ENCODE measurements at places on chromosomes 7 and 10. TPM values are rescaled to one million over a fixed set of nuclear protein-coding genes. Genes with fewer than 3 reads are reported as not detected.

Gene ADARB2
- 0.61 TPM for polyA plus RNA-seq

Gene ARHGAP22
- polyA plus RNA-seq = 3.2 TPM

Gene SMKR1
- 2.2 TPM for polyA plus RNA-seq

Gene PRR15
- 7.0 TPM for polyA plus RNA-seq

Gene TMEM213
- 0.83 TPM for polyA plus RNA-seq

Gene ABCC2
- polyA plus RNA-seq = 0.47 TPM

Gene FKBP6
- polyA plus RNA-seq = not detected

Gene SUN3
- 0.53 TPM for polyA plus RNA-seq

Gene CPEB3
- 1.3 TPM for polyA plus RNA-seq

Gene GPR85
- polyA plus RNA-seq = 0.57 TPM

Gene VWDE
- 1.4 TPM for polyA plus RNA-seq

Gene TOMM7
- polyA plus RNA-seq = 275 TPM

Gene UNC5B
- 7.2 TPM for polyA plus RNA-seq

Gene CYP2W1
- not detected for polyA plus RNA-seq

Gene TMEM140
- polyA plus RNA-seq = 17.4 TPM

Gene FAM241B
- 12.2 TPM for polyA plus RNA-seq

Gene CALML3
- polyA plus RNA-seq = 0.04 TPM

Gene FGF8
- not detected for polyA plus RNA-seq

Gene RGR
- 0.65 TPM for polyA plus RNA-seq

Gene DYNC1I1
- 0.39 TPM for polyA plus RNA-seq

Gene C7orf33
- not detected for polyA plus RNA-seq

Gene LRRC4
- 4.7 TPM for polyA plus RNA-seq

Gene GDF2
- not detected for polyA plus RNA-seq

Gene FBXL15
- 13.7 TPM for polyA plus RNA-seq

Gene UCN3
- polyA plus RNA-seq = 0.17 TPM

Gene CNNM1
- 0.15 TPM for polyA plus RNA-seq

Gene PON1
- polyA plus RNA-seq = 2.3 TPM

Gene ACTL6B
- not detected for polyA plus RNA-seq

Gene OR6B1
- not detected for polyA plus RNA-seq

Gene SLC16A12
- 0.45 TPM for polyA plus RNA-seq

Gene CARD11
- 4.2 TPM for polyA plus RNA-seq

Gene IKZF1
- polyA plus RNA-seq = 4.0 TPM

Gene TECPR1
- 36.1 TPM for polyA plus RNA-seq

Gene OPN4
- polyA plus RNA-seq = not detected

Gene NUDT13
- polyA plus RNA-seq = 4.2 TPM

Gene ARPC1A
- polyA plus RNA-seq = 212 TPM

Gene BICC1
- polyA plus RNA-seq = 2.3 TPM

Measured in lung (tissue), 17 donors.